Pulmonary artery endothelial cell (primary cell): ENCODE measurements at places on chromosomes 12 and 14. TPM values are rescaled to one million over a fixed set of nuclear protein-coding genes. Genes with fewer than 3 reads are reported as not detected.

RTL1 gene
- total RNA-seq = not detected in 2 replicates

GRCh38 chr14:23644919-23645336, 8.8 kb downstream of the DHRS2 start:
- DNase-seq = no peak

DNA sequence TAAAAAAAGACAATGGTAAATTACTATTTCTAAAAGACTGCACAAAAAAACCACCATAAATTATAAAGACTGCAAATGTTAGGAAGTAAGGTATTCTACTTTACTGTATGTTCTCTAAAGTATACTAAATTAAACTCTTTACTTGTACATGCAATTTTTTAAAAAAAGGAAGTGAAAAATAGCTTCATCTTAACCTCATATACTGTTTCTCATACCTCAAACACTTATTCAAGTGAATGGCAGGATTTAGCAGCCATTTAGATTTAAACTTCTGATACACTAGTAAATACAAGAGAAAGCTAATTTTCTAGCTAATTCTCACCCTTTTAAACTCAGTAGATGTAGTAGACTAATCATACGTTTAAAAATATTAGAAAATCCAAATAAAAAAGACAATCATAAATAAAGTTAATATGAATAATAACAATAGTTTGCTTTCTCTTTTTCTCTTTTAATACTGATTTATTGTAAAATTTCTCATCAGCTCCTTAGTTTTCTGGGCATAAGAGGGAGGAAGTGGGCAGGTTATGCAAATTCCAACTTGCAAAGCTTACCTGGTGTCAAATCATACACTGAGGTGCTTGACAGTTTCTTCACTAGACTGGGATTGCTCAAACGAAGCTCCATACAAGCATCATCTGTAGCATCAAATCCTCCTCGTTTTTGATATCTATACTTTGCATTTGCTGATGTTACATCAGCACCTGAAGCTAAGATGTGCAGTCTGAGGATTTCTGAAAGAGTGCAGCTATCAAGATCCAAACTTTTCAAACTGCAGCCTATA, 71.0 kb upstream of the CFL2 start:
- no peak for DNase-seq

DNA sequence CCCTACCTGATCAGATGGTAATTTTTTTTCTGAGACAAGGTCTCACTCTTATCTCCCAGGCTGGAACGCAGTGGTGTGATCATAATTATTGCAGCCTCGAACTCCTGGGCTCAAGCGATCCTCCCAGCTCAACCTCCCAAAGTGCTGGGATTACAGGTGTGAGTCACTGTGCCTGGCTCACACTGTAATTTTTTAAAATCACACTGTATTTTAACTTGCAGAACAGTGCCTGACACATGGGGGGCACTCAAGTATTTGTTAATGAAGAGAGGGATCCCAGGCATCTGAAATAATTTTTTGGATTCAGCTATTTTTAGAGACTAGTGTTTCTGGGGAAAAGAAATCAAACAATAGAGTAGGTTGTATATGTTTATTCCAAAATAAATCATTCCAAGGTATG, 21.7 kb downstream of the LIMA1 start:
- DNase-seq = no peak

- no peak for DNase-seq
These were observed 1.5 kb downstream of the RAP1B start for GRCh38 chr12:68612202-68612601.

- no peak for DNase-seq
These were observed 26.4 kb downstream of the SIX1 start for GRCh38 chr14:60622917-60623257.

DNA sequence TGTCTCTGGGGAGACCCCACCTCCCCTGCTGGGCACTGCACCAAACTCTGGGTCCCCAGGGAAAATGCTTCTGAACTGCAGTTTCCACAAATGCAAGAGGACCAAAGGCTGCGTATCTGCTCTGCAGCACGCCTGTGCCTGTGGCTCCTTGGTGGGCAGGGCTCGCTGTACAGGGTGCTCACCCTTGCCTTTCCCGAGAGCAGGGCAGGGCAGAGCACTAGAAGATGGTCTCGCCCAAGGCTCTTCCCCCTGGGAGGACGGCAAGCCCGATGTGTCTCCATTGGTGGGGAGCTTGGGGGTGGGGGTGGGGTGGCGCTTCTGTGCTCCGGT, 175.3 kb upstream of the RTL1 start:
- no peak for DNase-seq

GRCh38 chr12:104737791-104738301, 220.2 kb downstream of the SLC41A2 start:
- DNase-seq = no peak

GRCh38 chr12:51181558-51181957, 8.6 kb upstream of the TFCP2 start:
- DNase-seq = no peak

- DNase-seq = no peak
These were observed 366.3 kb downstream of the TMTC2 start for GRCh38 chr12:83052890-83053541.

- DNase-seq = no peak
These were observed 67.5 kb upstream of the DAAM1 start for GRCh38 chr14:59120921-59121320.

KRT3 gene
- total RNA-seq = not detected in 2 replicates

GRCh38 chr12:75289753-75290152, 40.4 kb downstream of the CAPS2 start:
- DNase-seq = no peak

DNA sequence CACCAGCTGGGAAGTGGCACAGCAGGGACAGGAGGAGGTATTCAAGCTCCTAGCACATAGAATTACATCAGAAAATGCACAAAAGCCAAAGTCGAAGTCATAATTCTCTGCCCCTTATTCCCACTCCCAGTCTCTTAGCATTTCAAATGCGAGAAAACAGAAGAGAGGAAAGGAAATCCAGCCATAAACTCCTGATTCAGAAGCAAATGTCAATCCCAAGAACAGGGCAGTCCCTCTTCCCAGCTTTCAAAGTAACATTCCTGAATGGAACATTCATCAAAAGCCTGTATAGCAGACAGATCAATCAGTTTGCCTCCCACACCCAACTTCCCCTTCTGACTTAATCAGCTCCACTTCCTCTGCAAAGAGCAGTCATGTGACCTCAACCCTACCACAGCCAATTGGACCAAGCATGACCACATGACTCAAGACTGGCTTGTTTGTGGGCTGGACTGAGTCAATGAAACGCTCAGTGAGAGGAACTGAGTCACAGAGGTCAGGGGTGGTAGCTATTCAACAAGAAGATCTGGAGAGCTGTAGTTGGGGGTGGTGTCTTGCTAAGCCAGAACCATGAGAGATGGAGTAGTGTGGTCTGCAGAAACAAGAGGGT, 41.4 kb upstream of the TUNAR start:
- DNase-seq = no peak

ASIC1 gene
- 0.14 and 0.59 TPM in 2 replicates for total RNA-seq

- DNase-seq = no peak
These were observed at the start of gene CACNA1C for GRCh38 chr12:2052826-2053678. CACNA1C (plus strand) TSS chr12:2052987; CDS start chr12:2053563, 576 bp downstream.

DNA sequence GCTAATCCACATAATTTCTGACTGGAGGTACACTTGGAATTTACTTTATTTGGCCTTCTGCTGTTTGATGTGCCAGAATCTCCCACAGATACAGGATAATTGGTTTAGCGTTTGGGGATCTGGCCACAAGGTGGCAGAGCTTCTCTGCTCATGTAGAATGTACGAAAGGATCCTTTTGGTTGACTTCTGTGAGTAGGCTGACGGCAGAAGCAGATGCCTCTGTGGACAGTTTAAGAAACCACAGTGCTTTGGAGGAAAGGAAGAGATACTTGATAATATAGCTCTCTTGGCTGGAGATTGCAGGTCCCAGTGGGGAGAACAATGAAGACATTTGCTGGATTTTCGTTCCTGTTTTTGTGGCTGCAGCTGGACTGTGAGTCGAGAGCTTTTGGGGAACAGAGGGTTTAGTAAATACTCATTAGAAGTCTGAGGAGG, 75.3 kb upstream of the OR4E1 start:
- no peak for DNase-seq

TRHDE gene
- total RNA-seq = not detected in 2 replicates

DNA sequence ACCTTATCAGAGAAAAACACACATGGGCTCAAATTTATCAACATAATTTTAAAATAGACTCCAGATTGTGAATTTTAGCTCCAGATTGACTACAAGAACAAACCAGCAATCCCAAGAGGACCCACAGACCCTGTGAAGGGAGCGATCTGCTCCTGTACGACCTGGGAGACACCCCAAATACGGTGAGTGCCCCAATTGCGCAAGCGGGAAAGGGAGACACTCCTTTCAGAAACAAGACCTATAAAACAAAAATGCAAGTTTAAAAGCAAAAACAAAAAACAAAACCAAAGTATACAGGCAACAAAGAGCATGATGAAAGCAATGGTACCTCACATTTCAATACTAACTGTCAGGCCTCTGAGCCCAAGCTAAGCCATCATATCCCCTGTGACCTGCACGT, 32.1 kb downstream of the DNAI7 start:
- no peak for DNase-seq

GRCh38 chr12:110600254-110600653, 13.7 kb upstream of the TCTN1 start:
- no peak for DNase-seq

- no peak for DNase-seq
These were observed 19.4 kb downstream of the FUT8 start for GRCh38 chr14:65431951-65432350.

DNA sequence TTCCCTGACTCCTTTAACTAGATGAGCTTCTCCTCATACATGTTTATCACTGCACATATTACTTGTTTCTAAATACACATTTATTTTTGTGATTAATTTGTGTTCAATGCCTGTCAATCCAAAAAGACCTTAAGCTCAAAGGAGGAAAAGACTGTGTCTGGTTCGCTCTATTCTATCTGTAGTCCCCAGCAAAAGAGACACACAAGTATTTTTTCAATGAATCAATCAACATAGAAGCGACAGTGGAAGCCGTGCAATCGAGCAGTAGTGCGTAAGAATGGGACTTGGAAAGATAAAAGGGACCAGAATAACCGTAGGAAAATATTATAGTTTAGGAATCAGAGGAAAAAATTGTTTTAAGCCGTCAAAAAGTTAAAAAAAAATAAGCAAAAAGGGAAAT, 951 bp downstream of the WDHD1 start:
- DNase-seq = no peak

DNA sequence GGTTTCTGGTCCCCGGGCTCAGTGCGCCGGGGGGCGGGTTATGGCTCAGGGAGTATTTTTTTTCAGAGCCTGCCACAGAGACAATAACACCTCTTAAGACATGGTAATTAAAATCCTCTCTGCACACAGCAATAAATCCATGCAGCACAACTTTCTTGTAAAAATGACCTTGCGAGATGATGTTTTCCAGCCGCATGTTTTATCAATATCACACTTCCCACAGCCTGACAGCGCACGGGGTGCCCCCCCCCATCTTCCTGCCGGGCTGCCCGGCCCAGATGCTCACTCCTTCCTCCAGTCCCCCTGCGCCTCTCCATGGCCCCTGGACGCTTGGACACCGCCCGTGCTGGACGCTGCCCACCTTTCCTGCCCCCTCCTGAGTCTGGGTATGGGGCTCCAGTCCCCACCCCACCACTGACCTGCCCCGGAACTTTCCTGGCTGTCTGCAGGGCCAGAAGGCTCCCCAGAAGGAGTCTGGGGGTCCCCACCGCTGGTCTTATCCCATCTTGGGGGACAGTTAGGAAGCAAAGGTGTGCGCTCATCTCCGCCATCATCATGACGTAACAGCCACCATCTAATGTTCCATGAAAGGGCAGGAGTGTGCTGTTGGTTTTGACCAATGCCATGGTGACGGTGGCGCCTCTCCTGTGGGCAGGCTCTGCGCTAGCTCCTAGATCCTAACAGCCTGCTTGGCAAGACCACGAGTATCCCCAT, 182.9 kb downstream of the KIF26A start:
- DNase-seq = no peak

- DNase-seq = no peak
These were observed 80.8 kb downstream of the ANO2 start for GRCh38 chr12:5864301-5864700.

DERA gene
- total RNA-seq = 68.6 and 76.4 TPM in 2 replicates

- DNase-seq = no peak
These were observed 340.8 kb downstream of the EGLN3 start for GRCh38 chr14:33610121-33610520.

DNA sequence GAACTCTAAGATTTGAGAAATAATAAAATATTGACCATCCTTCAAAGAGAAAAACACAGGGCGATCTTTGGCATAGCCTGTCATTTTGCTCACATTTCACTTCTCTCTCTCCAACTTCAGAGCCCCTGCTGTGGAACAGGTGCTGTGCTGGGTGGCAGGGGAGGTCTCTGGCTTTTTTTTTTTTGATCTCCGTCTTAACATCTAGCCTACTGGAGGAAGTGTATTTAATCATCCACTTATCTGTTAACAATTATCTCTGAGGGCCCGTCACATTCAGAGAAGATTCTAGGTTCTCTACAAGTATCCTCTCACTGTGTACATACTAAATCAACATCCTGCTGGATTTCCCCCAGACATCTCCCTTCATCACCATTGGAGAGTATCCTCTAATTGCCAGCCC, 34.1 kb downstream of the CHST11 start:
- no peak for DNase-seq

DNA sequence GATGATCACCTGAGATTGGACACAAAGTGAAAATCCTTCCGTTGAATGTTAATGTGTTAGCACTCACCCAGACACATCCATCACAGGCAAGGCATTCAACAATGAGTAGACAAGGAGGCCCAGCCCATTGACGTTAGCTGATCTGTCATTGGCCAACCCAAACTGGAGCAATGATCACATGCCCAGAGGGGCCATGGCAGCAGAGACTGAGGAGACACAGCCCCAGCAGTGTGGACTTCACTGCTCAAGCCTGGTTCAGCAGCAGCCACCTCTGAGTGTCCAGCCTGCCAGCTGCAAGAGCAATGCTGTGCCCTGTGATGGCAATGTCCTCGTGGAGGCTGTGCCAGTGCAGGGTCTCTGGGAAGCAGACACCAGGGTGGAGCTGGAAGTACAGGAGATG, 622.2 kb downstream of the AACS start:
- DNase-seq = no peak

GRCh38 chr12:62164036-62164435, 96.2 kb upstream of the USP15 start:
- no peak for DNase-seq

NRXN3 gene
- 0.04 and 0.07 TPM in 2 replicates for total RNA-seq

ULK1 gene
- 3.6 and 5.2 TPM in 2 replicates for total RNA-seq

TNFAIP2 gene
- total RNA-seq = 23.2 and 25.3 TPM in 2 replicates

PLA2G1B gene
- not detected in 2 replicates for total RNA-seq

DNA sequence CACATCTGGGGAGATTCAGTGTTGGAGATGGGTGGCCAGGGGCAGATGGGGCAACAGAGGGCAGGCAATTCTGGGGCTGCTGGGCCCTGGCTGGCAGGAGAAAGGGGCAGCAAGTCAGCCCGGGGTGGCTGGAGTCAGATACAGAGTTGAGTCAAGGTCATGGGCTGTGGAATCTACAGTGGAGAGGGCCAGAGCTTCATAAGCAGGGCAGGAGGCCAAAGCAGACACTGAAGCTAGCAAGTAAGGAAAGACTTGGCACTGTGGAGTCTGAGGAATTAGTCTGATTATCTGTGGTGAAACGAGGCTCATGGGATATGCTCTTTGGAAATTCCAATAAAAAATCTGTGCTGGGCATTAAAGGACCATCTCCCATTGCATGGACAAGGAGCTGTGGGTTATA, 95.5 kb downstream of the TMX1 start:
- DNase-seq = no peak

RTN1 gene
- 0.78 and 1.5 TPM in 2 replicates for total RNA-seq
